HS-27A (cell line): ENCODE measurements at places on chromosomes 1 and 21.

DNA sequence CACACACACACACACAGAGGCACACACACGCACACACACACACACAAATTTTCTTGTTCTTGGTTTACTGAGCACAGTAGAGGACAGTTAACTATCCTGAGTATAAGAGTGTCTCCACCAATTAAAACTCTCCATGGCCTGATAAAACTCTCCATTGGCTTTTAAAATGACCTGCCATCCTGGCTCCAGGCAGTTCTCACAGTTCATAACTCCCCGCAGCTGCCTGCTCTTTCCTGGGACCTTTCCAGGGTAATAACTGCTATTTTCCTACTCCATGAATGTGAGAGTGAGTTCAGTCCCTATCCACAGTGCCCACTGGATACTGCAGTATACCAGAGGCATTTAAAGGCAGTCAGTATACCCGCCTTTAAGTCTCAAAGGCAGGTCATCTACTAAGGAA is 351.5 kb downstream of the PLPP3 start:
- no peak for DNase-seq

GRCh38 chr1:17363351-17363750 is 8.6 kb upstream of the PADI6 start:
- DNase-seq, result no peak

GRCh38 chr1:55860798-55861519 is 645.8 kb upstream of the USP24 start:
- no peak for DNase-seq

GRCh38 chr1:188058801-188059200 is 1230.1 kb downstream of the PLA2G4A start:
- no peak for DNase-seq

DNA sequence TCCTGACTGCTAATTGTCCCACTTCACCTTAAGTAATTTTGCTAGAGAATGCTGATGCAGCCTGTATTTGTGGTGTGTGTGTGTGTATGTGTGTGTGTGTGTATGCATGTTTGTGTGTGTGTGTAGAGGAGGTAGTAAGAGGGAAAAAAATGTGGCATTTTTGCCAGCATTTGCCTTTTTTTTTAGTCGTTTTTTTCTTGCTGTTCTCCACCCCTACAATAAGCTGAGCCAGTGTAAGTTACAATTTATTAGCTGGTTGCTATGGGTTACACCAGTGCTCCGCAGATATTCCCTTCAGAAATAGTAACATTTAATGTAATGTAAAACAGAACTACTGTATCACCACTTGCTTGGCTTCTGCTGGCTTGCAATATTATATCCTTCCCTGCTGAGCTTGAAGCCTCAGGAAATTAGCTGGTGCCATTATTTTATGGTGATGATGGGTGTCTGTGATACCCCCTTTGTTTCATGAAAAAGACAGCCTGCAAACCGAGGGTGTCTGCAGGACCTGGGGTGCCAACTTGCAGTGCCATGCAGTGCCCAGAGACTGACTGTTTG is 23.4 kb upstream of the IGSF3 start:
- DNase-seq, result no peak

DNA sequence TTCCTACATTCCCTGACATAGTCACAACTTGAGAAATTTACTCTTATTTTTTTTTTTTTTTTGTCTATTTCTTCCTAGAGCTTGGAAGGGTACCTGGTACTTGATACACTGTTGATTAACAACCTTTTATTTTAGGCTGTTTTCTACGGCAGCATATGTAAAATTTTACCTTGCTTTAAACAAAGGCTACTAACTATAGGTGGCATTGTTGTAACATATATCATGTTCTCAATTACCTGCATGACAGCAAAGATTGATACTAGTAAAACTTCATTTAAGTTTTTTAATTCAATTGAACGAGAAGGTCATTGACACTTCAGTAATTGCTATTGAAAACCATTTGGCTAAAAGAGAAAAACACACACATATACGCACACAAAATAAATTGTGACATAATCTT is 238.3 kb upstream of the ESRRG start:
- no peak for DNase-seq

- DNase-seq, result no peak
Observed at GRCh38 chr1:154328318-154329151, 3.2 kb downstream of the ATP8B2 start.

DNA sequence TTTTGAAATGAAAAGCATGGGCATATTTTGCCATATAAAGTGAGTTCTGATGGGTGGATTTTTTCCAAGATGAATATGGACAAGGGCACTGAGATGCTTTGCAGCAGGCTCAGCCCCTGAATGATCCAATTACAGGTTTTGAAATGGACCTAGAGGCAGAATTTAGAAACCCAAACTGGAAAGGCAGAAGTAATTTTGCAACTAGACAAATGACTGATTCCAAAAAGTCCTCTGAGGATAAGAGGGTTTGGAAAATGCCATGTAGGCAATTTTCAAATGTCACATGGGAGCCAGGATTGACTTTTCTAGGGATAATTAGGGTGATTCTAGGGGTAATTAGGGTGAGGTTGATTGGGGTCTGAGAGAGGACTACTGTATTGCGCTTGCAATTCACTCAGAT is 148.9 kb upstream of the ZNF648 start:
- DNase-seq, result no peak

- no peak for DNase-seq
Observed at GRCh38 chr1:6273380-6273891, 12.5 kb upstream of the GPR153 start.

DNA sequence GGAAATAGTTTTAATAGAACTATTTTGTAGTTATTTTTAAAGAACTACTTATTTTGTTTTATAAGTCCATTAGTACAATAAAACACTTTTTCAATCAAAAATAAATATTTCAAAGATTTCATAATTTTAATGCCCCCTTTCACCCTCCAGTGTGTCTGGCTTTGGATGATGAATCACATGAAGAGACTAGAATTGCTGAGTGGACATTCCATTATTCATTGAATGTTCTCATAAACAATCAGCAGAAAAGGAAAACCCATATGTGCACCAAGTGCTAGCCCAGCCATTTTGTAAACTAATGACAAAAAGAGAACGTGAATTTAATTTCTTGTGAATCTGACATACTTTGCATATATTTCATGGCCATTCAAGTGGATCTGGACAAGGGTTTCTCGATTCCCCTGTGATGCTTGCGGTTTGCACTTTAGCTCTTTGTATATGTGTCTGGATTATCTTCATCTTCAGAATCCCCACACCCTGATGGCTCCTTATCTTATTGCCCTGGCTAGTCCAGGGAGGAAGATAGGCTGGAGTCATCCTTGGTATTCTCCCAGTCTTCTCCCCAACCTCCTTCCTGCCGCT is 20.7 kb upstream of the CHIA start:
- DNase-seq, result no peak

- no peak for DNase-seq
Observed at GRCh38 chr21:40208206-40208947, 341.1 kb downstream of the PCP4 start.

- DNase-seq, result peak; percentile 90
Observed at GRCh38 chr1:182955596-182956588, 2.9 kb upstream of the SHCBP1L start.

- no peak for DNase-seq
Observed at GRCh38 chr21:16308269-16308668, 578.5 kb downstream of the USP25 start.

- no peak for DNase-seq
Observed at GRCh38 chr1:156026588-156026987, 5.8 kb upstream of the SSR2 start.

DNA sequence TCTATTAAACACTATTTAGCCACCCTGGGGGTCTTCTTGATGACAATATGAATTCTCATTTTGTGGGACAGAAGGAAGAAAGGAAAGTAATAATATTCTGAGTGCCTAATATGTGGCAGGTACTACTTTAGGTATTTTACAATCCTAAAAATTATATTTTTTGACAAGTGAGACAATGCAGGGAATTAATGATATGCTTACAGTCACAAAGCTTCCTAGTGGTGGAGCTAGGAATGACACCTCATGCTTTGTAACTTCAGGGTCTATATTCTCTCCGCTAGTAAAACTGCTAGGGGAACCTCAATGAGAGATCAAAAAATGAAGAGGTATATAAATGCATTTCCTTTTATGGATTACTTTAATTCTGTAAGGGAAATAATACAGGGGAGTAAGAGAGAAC is 44.3 kb downstream of the TPR start:
- DNase-seq, result no peak

DNA sequence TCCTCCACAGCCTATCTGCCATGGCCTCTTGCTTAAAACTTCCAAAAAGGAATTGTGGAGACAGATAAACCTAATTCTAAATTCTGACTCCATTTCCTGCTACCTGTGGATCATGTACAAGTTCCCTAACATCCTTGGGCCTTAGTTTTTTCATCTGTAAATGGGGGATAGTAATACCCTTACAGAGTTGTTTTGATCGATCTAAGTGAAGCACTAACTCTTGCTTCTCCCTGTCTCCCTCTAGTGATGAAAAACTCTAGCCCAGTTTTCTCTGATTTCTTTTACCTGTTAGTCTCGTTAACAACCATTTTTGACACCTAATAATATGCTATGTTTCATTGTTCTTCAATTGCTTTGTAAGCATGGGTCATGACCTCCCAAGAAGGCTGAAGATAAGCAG is 65.9 kb downstream of the TM2D1 start:
- no peak for DNase-seq

GRCh38 chr1:44330935-44331334 is 24.1 kb downstream of the ERI3 start:
- no peak for DNase-seq

DNA sequence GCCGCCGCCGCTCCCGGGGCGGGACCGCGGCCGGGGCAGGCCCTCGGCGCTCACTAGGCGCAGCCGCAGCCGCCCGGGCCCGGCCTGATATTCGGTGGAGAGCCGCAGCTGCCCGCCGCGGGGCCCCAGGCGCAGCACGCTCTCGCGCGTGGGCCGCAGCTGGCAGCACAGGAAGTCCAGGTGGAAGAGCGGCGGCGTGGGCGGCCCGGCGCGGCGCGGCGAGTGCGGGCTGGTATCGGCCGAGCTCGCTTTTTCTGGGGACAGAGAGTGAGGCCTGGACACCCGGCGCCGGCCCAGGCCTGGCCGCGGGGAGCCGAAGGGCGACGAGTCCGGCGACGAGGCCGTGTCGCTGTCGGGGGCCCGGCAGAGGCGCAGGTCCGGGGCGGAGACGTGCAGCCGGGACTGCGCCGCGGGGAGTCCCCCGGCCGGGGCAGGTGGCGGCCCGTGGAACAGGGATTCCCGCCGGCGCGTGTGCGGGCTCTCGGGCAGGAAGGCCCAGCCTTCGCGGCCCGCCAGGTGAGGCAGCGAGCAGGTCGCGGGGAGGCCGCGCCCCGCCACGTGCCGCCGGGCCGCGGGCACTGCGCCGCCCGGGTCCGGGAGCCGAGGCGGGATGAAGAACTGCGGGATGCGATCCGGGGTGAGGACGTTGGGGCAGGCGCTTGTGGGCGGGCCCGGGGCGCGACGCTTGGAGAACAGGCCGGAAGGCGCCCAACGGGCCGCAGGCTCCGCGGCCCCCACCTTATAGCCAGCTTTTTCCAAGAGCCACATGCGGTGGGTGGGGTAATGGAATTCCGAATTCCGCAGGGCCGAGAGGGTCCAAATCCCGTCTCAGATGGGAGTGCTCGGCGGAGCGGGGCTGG is 1.2 kb downstream of the C2CD4D start:
- no peak for DNase-seq

- DNase-seq, result no peak
Observed at GRCh38 chr1:234564035-234565029, 45.6 kb downstream of the IRF2BP2 start.

GRCh38 chr21:36135391-36136102 is 668 bp downstream of the CBR3 start:
- DNase-seq, result no peak

GRCh38 chr21:34537838-34538237 is 25.8 kb upstream of the KCNE1 start:
- no peak for DNase-seq

- no peak for DNase-seq
Observed at GRCh38 chr1:203581841-203582240, 44.8 kb upstream of the ATP2B4 start.

GRCh38 chr1:32249831-32250525 is 1.1 kb upstream of the LCK start:
- DNase-seq, result no peak
